ENCODE measurements at places on chromosomes 3 and 15.

GRCh38 chr15:66751579-66751978, 49.5 kb downstream of the SMAD6 start:
- DNase-seq: no peak

- no peak for DNase-seq
These were observed 48.6 kb downstream of the RAP2B start for GRCh38 chr3:153210660-153211059.

GRCh38 chr3:141352262-141352984, 15.9 kb upstream of the ZBTB38 start:
- no peak for DNase-seq

GRCh38 chr3:121835465-121835801, 424 bp downstream of the EAF2 start:
- DNase-seq: no peak

DNA sequence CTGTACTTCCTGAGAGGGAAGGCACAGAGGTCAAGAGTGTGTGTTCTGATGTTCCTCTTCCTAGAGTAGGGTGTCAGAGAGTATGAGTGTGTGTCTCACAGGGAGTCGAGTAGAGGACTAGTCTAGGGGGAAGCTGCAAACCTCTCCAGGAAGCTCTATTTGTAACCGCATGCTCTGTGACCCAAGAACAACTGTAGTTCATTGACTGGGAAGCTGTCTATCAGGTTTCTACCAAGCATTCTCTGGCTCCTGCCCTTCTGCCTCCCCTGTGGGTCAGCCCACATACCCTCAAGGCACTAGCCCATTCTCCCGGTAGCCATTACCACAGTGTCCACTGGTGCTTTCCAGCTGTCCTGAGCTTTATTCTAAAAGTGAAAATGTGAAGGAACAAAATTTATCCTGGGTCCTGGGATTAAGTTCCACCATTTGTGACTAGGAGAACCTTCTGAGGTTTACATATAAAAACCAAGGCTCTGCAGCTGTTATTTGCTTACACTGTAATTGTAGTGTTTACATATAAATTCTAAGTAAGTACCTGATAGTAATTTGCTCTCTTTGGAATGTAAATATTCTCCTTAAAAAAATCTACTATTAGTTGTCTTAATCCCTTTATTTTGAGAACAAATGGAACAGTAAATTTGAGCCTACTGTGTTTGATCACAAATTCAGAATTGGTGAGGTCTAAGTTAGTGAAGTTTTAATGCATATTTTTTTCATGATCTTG, 40.7 kb downstream of the MYRIP start:
- DNase-seq: no peak

DNA sequence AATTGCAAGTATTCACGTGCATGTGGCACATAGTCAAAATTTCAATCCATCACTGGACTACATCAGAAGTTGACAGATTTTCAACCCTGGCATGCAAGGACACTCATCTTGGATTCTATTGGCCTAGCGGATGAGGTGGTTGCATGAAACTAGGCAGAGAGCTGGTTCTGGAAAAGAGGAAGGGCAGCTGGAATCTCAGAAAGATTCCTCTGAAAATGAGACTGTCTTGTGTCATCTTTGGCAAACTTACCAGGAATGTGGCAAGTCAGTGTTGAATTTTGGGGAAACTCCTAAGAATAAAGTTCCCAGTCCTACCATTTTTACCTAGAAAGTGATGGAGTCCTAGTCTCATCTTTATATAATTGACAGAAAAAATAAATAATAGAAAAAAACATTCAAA, 384.3 kb upstream of the NR2F2 start:
- no peak for DNase-seq

DNA sequence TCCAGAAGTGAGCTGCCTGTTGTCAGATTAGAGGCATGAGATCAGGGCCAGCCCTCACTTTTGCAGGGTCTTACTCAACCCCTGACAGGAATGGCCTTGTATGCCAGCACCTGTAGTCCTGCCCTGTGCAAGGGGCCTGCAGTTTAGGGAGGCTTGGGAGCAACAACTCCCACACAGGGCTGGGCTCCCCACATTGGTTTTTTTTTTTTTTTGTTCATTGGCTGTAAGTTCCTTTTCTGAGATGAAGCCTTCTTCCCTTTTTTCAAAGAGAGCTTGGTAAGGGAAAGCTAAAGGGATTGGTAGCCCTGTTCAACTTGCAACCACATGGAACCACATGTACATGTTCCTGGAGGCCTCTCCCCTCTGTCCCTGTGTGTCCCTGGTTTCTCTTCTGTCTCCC, 46.4 kb downstream of the TNFAIP8L3 start:
- DNase-seq: no peak

- no peak for DNase-seq
These were observed 80.8 kb upstream of the SKOR1 start for GRCh38 chr15:67744331-67745072.

DNA sequence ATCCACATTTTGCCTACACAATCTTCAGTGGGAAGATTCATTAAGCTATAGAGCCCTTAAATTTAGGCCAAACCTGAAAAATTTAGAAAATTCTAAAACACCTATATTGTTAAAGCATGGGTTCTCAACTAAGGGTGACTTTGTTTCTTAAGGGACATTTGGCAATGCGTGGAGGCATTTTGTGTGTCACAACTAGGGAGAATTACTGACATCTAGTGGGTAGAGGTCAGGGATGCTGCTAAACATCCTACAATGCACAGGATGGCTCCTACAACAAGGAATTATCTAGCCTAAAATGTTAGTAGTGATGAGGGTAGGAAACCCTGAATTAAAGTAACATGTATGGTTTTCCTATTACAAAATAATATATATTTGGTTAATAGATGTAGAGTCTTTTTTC, 55.8 kb downstream of the TBC1D5 start:
- DNase-seq: no peak

- DNase-seq: no peak
These were observed 71.5 kb upstream of the TNIK start for GRCh38 chr3:171531716-171532115.

GRCh38 chr3:144380849-144381248, 409.2 kb downstream of the DIPK2A start:
- DNase-seq: no peak

DNA sequence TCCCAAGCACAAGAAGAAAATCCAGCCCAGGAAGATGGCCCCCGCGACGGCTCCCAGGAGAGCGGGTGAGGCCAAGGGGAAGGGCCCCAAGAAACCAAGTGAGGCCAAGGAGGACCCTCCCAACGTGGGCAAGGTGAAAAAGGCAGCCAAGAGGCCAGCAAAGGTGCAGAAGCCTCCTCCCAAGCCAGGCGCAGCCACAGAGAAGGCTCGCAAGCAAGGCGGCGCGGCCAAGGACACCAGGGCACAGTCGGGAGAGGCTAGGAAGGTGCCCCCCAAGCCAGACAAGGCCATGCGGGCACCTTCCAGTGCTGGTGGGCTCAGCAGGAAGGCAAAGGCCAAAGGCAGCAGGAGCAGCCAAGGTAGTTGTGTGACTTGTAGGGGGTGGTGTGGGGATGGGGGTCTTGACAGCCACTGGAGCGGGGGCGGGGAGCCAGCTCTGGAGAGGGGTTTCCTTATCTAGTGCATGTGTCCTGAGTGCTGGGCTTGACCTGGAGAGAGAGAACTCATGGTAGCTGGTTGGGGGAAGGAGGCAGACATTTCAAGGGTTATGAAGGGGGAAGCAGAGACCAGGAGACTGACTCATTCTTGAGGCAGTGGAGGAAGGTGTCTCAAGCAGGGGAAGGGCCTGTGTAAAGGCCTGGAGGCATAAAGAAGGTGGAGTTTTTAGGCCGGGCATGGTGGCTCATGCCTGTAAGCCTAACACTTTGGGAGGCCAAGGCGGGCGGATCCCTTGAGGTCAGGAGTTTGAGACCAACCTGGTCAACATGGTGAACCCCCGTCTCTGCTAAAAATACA, 6.2 kb downstream of the H1-8 start:
- DNase-seq: no peak

GRCh38 chr15:72110355-72110754, 7.6 kb downstream of the MYO9A start:
- DNase-seq: no peak
